ENCODE measurements at places on chromosomes 7 and 10.

DNA sequence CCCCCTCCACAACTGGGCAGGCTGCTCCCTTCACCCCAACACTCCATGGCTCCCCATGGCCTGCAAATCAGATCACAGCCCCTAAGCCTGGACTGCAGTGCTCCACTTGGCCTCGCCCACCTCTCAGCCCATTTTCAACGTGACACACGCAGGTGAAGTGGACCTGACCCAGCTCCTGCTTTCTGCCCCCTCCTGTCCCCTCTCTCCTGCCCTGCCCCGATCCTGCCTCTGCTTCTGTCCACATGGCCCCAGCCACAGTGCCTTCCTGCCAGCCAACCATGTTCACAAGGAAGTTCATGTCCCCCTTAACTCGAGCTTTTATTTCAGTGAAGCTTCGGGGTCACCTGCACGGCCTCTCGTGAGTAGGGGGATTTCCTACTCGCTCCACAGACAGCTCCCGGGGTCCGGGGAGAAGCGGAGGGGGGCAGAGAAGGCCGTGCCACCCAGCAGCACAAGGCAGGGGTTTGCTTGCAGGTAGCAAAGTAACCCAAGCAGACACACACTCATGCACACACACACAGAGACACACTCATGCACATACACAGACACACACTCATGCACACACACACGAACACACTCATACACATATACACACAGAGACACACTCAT is 537.5 kb downstream of the DNAJB6 start:
- no peak for DNase-seq

GRCh38 chr7:39304668-39305405 is 261.4 kb upstream of the YAE1 start:
- no peak for DNase-seq

GRCh38 chr10:30527623-30528428 is 93.8 kb downstream of the MAP3K8 start:
- DNase-seq, result no peak

- no peak for DNase-seq
These were observed 20.8 kb upstream of the MKI67 start for GRCh38 chr10:128147064-128147463.

- no peak for DNase-seq
These were observed 4.8 kb upstream of the PILRB start for GRCh38 chr7:100352984-100353684.

- no peak for DNase-seq
These were observed 147.2 kb downstream of the TMEM178B start for GRCh38 chr7:141221007-141221612.

GRCh38 chr7:44313621-44314031 is 11.8 kb downstream of the CAMK2B start:
- no peak for DNase-seq

DNA sequence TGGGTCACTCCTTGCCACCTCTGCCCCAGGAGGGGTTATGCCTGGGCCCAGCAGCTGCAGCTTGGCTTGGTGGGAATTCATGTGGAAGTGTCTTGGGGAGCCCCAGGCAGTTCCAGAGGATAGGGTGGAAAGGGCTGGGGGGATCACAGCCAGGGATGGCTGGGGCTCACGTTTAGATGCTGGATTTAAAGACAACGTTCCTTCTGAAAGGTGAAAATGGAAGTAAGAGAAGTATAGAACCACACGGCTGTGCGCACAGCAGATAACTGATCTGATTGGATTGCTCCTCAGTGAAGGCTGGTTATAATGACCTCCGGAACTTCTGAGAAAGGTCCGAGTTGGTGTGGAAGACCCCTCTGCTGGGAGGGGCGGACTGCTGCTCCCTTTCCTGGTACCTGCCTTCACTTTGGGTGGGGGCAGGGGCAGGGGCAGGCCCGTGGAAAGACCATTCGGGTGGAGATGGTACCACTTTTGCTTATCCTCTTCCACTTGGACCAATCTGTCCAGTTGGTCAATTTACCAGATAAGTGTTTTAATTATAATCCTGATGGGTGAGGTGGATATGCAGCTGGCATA is 7.9 kb upstream of the MYL7 start:
- DNase-seq, result no peak

GRCh38 chr10:123858077-123858681 is 33.4 kb downstream of the CPXM2 start:
- no peak for DNase-seq

GRCh38 chr7:50728184-50728583 is 54.5 kb downstream of the GRB10 start:
- no peak for DNase-seq

GRCh38 chr10:116096526-116096925 is 176.5 kb downstream of the GFRA1 start:
- no peak for DNase-seq

GRCh38 chr10:11488126-11488525 is 123.3 kb downstream of the USP6NL start:
- DNase-seq, result no peak

GRCh38 chr7:12757443-12757842 is 70.0 kb downstream of the ARL4A start:
- no peak for DNase-seq

DNA sequence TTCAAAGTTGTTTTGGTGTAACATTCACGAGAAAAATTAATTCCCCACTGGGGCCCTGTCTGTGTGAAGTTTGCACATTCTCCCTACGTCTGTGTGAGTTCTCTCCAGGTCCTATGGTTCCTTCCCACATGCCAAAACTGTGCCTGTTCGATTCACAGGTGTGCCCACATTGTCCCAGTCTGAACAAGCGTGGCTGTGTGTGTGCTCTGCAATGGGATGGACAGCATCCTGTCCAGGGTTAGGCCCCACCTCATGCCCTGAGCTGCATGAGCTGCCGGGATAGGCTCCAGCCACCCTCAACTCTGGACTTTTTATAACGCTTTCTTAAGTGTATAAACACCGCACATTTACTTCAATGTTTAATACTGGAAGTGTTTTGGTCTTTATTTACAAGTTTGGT is 55.4 kb downstream of the ARHGAP21 start:
- no peak for DNase-seq

DNA sequence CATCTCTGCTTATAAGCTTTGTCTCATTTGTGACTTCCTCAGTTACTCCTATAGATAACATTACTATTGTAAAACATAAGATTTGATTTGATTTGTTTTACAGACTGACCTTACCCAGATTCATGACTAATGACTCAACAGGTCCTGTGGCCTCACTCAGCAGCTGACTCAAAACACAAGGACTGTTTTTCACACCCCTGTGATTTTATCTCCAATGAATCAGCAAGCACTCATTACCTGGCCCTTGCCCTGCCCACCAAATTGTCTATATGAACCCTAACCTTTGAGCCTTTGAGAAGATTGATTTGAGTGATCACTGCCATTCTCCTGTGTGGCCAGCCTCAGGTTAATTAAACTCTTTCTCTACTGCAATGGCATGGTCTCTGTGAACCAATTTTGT is 1064.6 kb upstream of the LRRTM3 start:
- no peak for DNase-seq

GRCh38 chr10:99531026-99531695 is 1.6 kb upstream of the NKX2-3 start:
- DNase-seq, result no peak

DNA sequence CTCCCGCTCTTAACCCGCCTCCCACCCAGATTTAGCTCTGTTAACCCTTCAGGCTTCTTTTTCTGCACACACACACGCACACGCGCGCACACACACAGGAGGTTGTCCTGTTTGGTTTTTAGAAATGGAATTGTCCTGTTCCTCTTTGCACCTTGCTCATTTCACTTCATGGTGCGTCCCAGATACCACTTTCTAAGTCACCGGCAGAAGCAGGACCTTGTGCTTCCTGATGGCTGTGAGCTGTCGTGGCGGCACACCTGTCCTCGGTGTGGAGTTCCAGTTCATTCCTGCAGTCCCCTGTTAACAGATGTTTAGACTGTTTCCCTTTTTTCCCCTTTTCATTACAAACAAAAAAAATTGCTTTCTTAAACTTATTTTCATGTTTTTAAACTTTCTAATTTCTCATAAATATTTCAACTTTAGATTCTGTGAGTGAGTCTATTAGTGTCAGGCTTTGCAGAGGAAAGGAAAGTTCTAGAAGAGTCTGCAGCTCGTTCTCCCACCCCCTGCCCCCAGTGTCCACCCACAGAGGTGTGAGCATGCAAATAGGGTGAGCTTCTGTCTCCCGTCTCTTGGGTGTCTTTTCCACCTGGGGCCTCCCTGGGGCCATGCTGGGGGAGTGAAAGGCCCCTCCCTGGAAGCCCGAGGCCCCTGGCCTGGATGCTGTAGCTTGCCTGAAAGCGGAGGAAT is 85.5 kb downstream of the LHPP start:
- DNase-seq, result no peak

- DNase-seq, result no peak
These were observed 13.2 kb upstream of the COBL start for GRCh38 chr7:51329696-51330263.

DNA sequence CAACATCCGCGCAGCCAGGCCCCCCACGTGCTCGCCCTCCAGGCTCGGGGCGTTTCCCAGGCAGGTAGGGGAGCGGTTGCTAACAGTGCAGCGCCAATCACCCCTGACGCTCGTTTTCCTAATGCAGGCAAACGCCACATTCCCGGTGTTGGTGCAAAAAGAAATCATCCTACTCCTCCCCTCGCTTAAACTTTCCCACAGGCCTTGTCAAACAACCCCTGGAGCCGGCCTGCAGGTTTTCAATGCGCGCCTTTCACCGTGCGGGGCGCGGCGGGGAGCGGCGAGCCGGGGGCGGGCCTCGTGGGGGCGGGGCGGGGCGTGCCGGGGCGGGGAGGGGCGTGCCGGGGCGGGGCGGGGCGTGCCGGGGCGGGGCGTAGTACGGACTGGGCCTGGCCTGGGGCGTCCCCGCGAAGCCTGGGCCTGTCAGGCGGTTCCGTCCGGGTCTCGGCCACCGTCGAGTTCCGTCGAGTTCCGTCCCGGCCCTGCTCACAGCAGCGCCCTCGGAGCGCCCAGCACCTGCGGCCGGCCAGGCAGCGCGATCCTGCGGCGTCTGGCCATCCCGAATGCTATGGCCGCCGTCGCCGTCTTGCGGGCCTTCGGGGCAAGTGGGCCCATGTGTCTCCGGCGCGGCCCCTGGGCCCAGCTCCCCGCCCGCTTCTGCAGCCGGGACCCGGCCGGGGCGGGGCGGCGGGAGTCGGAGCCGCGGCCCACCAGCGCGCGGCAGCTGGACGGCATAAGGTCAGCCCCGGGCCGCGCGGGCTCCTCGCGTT is at the start of gene ECHDC3:
Gene ECHDC3, plus strand, starts transcription at position 374 of the 770 bp plus-strand sequence. Its CDS starts 195 bp downstream, at position 569.
- peak; percentile 73 for DNase-seq

DNA sequence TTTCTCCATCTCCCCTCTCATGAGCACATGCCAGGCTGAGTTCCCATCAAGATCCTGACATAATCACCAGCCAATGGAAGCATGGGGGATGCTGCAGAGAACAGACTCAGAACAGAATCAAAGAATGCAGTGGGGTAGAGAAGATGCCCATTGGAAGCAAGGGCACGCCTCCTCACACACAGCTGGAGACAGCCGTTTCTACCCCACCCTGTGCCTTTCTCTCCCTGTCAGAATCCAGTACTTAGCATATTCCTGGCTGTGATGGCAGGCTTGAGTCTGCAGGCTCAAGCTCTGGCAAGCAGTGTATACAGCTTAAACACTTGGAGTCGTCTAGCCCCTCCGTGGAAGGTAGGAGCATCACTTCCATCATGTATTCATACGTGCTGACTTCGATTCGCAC is 867.9 kb downstream of the NRG3 start:
- DNase-seq, result no peak

DNA sequence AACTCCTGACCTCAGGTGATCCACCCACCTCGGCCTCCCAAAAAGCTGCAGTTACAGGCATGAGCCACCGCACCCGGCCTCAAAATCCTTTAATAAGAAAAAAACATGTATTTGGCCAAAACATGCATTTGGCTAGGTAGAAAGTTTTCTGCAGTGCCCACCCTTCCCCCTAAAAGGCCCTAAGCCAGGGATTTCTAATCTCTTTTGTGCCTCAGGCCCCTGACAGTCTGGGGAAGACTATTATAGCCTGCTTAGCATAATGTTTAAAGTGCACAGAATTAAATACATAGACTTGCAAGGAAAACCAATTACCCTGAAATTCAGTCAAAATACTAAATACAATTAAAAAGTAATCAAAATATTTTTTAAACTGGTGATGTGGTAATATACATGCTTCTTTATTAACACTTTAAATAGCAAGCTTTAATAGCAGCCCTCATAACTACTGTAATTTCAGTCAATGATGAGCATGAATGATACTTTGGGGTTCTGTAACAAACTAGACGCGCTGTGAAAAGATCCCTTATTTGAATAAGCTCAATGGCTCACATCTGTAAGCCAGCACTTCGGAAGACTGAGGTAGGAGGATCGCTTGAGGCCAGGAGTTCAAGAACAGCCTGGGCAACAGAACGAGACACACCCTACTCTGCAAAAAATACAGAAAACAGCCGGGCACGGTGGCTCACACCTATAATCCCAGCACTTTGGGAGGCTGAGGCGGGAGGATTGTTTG is 29.9 kb downstream of the SPDYE6 start:
- DNase-seq, result no peak

- no peak for DNase-seq
These were observed 668.2 kb downstream of the KCNMA1 start for GRCh38 chr10:76969366-76969948.

GRCh38 chr7:50211130-50212015 is 93.1 kb upstream of the IKZF1 start:
- DNase-seq, result no peak

- DNase-seq, result no peak
These were observed 8.9 kb downstream of the CCL24 start for GRCh38 chr7:75804705-75805104.

DNA sequence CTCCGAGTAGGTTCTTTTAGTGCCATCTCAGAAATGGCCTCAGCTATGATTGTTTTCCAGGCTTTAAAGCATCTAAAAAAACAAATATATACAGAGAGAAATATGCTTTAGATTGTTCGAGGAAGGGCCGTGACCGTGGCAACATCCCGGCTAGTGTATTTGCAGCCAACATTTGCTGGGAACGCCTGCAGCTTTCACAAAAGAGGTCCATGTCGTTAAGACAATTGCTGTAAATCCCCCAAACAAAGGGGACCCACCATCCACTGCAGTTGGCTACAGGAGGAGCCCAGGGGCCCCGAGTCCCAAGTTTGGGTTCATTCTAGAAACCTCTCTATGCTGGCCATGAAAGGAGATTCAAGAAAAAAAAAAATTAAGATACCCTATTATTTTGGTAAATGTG is 152.8 kb upstream of the TCF7L2 start:
- DNase-seq, result no peak

DNA sequence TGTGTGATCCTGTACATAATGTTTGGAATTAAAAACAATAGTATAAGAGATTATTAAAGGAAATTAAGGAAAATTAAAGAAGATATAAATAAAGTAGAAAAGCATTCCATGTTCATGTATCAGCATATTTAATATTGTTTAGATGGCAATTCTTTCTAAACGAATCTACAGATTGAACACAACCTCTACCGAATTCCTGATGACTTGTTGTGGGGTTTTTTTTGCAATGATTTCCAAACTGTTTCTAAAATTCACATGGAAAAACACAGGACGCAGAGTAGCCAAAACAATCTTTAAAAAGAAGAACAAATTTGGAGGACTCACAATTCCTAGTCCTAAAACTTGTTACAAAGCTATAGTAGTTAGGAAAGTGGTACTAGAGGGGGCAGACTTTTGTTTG is 573.4 kb upstream of the IGFBP3 start:
- DNase-seq, result no peak
